ENCODE measurements at places on chromosomes 3 and 15.

- DNase-seq, result no peak
Measured at GRCh38 chr3:186751480-186751879, 31.9 kb upstream of the EIF4A2 start.

GRCh38 chr3:120407508-120408287 lies 43.1 kb downstream of the FSTL1 start:
- DNase-seq, result no peak

DNA sequence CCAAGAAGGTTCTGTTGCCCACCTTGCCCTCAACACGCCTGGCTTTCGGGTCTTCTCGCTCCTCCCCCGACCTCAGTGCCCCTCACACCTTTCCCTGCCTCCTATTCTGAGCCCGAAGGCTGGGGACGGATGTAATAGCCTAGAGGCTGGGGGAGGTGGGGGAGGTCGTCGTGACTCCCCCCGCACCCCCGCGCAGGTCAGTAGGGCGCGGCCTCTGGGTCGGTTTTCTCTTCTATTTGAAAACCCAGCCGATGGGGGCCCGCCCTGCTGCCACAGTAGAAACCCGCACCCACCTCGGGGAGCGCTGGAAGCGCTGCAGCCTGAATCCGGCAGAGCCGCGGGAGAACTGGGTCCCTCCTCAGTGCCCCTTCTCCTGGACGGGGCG lies 1.0 kb upstream of the RBPMS2 start:
- no peak for DNase-seq

DNA sequence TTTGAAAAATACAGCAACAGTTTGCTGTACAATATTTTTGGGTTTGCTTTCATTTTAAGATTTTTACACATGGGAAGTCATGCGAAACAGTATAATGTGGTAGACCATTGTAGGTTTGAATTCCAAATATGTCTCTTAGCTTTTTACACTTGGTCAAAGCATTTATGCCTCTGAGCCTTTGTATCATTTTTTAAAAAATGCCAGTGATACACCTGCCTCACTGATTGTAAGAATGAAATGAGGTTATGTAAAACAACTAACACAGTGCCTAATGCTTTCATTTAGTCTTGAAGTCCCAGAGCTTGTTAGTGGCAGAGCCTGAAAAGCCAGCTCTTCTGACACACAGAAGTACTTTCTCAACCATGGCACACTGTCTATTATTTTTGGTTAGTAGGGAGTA lies 202.0 kb downstream of the UBE2E2 start:
- no peak for DNase-seq

- peak; percentile 18 for DNase-seq
Measured at GRCh38 chr3:45244356-45244755, 18.3 kb upstream of the TMEM158 start.

GRCh38 chr3:100561459-100562158 lies 47.8 kb upstream of the ADGRG7 start:
- DNase-seq, result peak; percentile 87

GRCh38 chr3:123789760-123790159 lies 94.4 kb downstream of the MYLK start:
- peak; percentile 80 for DNase-seq

- DNase-seq, result peak; percentile 46
Measured at GRCh38 chr15:52020221-52021085, 1.4 kb downstream of the MAPK6 start.

- DNase-seq, result no peak
Measured at GRCh38 chr3:47791193-47791855, 9.6 kb upstream of the SMARCC1 start.

- DNase-seq, result no peak
Measured at GRCh38 chr3:14404186-14404585, 1.8 kb downstream of the SLC6A6 start.

GRCh38 chr15:93189561-93189960 lies 100.5 kb upstream of the RGMA start:
- no peak for DNase-seq

GRCh38 chr3:115212615-115213014 lies 65.5 kb upstream of the ZBTB20 start:
- no peak for DNase-seq

DNA sequence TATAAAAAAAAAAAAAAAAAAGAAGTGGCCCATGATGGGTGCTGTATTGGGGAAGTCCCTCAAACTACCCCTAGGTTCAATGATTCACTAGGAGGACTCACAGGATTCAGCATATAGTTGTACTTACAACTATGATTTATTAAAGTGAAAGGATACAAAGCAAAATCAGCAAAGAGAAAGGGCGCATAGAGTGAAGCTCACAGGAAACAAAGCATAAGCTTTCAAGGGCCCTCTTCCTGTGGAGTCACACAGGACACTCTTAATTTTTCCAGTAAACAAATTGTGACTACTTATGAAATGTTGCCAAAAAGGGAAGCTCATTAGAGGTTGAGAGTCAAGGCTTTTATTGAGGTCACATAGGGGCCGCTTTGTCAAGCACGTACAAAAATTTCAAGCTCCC lies 153.7 kb upstream of the GAP43 start:
- DNase-seq, result peak; percentile 1

DNA sequence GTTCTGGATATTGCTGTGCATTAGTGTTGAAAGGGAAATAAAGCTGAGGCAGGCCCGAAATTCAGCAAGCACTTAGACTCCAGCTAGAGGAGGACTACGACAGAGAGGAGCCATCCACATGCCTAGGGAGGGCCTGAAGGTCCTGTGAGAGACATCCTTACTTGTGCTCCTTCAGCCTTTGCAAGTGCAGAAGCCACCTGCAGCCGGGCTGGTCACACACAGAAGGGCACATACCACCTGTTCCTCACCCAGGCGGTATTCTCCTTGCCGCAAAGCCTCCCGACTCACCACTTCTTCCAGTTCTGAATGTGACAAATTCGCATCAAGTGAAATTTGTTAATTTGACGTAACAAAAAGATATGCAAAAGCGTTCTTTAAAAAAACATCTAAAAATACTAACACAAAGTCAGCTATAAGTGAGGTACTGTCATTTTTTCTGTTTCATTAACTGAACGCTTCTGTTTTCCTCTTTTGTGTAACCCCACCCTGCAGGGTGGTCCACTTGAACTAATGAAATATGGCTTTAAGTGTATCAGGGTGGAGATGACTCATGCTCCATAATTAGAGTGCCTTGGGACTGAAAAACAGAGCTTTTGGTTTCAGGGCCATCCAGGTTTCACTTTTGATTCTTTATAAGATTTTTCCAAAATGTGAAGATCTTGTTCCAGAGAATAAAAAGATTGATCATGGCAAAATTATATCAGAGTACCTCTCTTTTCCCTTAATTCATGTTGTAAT lies 467.9 kb upstream of the ATP11B start:
- DNase-seq, result no peak

- no peak for DNase-seq
Measured at GRCh38 chr3:150784747-150785125, 21.8 kb upstream of the SIAH2 start.

DNA sequence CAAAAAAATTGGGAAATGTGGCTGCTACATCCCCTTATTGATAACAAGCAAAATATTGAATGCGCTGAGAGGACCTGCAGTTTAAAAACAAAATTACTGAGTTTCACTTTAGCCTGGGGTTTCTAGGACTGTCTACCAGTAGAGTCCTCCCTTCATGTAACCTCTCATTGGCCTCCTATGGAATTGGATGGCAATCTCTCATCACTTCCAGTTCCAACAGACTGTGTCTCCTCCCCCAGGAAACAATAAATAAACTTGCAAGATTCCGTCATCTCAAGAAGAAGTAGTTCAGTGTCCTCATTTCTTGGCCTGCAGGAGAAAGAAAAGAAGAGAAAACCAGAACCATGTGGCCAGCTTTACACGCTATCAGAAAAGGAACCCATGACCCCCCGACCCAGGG lies 123.8 kb downstream of the TLE3 start:
- no peak for DNase-seq

DNA sequence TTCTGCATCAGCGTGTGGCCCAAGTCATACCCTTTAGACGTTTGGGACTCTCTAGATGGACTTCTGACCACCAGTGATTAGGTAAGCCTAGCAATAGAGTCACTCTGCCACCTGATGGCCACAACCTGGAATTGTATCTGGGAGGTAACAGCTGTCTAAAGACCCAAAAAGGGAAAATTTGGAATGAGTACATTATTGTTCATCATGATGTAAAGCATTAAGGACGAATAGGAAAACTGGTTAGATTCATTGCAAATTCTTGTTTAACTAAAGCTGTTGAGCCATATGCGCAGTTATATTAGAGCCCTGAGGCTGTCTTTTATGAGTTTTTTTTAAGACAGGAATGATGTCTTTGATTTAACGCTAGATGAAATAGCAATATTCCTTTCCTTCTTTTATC lies 63.6 kb downstream of the FAM81A start:
- DNase-seq, result peak; percentile 29

DNA sequence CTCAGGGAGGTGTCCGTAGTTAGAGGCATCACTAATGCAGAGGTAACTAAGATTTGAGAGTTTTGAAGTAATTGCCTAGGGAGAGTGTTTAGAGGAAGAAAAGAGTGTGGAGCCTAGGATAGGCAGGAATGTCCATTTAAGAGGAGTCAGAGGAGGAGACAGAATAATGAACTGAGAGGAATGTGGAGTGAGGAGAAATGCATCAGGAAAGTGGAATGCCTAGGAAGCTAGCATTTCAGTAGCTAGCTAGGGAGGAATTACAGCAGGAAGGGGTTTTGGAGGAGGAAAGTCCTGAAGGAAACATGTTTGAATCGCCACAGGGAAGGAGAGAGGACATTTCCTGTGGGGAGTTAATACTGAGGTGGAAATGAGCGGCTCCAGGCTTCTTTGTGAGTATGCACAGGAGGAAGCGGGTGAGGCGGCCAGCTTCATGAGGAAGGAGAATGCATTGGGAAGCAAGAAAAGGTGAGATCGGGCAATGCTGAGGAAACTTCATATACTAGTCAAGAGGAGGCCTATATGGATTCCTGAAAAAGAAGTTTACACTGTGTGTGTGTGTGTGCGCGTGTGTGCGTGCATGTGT lies 154.3 kb downstream of the TMEM108 start:
- DNase-seq, result no peak

DNA sequence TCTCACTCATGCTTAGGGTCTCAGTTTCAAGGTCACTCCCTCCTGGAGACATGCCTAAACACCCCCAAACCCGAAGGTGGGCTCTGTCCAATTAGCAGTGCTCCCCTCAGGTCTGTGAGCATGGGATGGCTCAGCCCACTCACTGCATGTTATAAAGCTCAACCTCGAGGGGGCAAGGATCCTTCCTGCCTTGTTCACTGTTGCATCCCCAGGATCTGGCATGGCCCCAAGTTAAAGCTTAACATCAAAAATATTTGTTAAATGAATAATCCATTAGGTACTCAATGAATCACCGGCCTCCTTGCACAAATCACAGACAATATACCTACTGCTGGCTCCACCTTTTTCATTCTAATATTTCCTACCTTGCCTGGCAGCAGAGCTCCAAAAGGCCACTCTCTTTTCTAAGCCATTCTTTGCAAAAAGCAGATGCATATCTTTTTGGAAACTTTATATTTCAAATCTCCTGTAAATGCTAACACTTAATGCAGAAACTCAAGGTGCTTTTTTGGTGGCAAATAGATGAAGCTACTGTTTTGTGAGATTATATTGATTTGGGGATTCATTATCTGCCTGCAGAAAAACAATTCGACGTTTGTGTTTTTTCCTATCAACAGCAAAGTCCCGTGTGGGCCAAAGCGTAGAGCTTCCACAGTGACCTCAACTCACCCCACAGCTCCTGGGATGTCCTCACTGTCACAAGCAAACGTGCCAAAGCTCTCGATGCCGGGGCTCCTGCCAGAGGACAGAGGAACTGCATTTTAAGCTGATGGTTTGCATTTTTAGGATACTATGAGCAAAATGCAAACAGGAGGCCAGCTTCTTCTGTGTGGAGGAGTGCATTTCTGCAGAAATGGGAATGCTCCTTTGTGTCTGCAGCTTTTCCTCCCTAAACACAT lies 35.4 kb downstream of the PCOLCE2 start:
- DNase-seq, result peak; percentile 38

DNA sequence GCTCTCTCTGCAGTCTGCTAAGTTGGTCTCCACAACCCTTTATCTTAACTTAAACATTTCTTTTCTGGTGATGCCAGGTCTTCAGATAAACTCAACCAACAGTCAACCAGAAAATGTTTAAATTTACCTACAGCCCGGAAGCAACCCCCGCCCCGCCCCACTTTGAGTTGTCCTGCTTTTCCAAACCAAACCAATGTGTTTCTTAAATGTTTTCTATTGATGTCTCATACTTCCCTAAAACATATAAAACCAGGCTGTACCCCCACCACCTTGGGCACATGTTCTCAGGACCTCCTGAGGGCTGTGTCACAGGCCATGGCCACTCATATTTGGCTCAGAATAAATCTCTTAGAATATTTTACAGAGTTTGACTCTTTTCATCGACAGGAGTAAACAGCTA lies 13.2 kb upstream of the GPR160 start:
- DNase-seq, result no peak

DNA sequence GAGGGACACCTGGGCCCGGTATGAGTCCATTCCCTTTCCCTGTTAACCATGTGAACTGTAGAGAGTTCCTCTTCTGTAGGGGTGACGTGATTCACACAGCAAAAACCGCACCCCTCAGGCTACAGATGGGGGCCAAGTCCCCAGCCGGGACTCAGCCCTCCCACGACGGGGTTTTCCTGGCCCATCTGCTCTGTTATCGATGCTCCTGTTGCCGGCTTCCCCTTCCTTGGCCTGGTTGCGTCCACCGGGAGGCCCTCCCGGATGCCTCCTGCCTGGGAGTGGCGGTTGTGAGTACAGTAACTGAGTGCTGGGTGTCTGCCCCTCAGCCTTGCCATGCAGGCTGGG lies 817 bp upstream of the PLXNA1 start:
- DNase-seq, result peak; percentile 23

DNA sequence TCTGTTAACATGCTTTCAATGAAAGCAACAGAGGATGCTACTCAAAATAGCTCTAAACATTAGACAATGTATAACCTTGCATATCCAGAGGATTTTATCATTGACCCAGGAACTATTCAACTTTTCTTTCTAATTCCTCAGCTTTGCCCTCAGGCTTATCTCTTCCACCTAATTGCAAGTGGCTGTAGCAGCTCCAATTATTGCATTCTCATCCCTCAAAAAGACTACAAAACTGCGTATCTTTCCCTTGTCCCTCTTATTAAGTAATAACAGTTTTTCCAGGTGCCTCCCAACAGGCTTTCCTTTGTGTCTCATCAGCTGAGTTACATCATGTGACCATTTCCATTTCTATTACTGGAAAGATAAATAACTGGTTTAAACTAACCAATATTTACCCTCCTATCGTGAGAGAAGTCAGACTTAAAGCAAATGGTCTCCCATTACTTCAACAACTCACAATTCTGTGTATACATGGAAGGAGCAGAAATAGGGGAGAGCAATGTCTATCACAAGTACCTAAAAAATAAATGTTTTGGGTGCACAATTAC lies 78.0 kb upstream of the MBNL1 start:
- no peak for DNase-seq

DNA sequence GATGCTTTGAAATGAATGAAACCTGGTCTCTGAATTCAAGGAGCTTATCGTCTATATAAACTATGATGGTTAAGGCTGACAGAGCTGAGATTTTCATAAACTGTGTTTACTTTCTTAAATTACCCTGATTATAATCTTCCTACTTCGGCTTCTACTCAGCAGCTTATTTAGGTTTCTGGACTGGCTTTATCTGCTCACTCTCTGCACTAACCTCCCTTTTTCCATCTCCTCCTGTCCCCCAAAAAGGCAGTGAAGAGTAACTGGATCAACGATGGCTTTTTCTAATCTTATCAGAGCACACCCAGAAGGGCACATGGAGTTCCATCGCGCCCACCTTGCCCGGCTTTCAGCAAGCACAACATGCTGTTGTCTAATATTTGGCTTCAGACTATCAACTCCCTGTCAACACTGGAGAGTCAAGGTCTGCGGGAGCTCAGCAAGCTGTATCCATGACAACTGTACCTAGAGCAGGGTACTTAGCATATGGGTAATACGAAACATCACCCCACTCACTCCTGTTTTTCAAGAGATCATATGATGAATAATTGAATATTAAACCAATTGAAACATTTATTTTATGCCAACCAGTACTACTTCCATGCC lies 417.3 kb downstream of the GABRB3 start:
- no peak for DNase-seq

Data from AG10803 (cell line).